ENCODE measurements at places on chromosomes 6 and 20.

GRCh38 chr6:7166410-7167293, 58.9 kb downstream of the RREB1 start:
- no peak for DNase-seq

GRCh38 chr6:97456070-97456469, 173.1 kb upstream of the MMS22L start:
- DNase-seq, result no peak

- no peak for DNase-seq
Observed at GRCh38 chr20:37622728-37623127, 71.1 kb upstream of the CTNNBL1 start.

DNA sequence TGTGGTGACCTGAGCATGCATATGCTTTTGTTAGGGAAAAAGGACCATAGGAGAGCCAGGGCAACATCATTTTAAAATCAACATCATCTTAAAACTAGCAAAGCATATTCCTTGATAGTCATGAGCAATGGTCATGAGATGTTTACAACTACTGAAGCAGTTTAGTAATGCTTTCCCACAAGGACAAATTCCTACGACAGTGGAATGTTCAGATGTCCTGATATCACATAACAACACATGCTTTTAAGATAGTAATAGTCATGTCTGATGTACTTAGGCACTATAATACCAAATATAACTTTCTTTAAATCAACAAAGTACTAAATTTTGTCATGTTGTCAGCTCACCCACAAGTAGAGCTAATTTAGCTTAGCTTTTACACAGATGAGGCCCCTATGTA, 370.3 kb downstream of the HTR1B start:
- DNase-seq, result no peak

DNA sequence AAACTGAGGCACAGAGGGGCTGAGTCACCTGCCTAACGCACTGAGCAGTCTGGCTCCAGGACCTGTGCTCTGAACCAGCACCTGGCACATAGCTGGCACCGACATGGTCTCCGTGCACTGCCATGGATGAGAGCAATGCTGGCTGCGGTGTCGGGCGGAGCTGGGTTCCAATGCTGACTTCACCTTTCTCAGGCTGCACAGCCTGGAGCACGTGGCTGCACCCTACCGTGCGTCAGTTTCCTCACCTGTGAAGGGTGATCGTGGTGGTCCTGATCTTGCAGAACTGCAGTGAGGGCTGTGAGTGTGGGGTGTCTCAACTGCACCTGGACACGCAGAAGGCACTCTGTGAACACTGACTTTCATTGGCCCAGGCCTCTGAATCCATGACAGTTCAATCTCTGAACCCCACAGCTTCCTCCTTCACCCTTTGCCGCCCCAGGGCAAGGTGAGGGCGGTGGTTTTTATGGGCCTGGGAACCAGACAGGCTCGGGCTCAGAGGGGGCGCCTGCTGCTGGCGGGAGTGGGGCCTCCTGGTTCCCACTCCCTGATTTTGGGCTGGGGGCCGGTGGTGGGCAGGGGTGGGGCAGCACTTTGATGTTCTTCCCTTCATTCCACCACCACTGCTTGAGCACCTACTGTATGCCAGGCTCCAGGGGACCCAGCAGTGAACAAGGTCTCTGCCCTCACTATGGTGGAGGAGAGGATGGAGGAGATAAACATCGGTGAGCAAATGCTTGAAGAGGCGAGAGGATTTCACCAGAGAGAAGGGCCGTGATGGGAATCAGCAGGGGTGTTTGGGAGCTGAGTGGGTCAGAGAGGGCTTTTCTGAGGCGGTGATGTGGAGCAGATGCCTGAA, 102.9 kb downstream of the CEBPB start:
- DNase-seq, result no peak

DNA sequence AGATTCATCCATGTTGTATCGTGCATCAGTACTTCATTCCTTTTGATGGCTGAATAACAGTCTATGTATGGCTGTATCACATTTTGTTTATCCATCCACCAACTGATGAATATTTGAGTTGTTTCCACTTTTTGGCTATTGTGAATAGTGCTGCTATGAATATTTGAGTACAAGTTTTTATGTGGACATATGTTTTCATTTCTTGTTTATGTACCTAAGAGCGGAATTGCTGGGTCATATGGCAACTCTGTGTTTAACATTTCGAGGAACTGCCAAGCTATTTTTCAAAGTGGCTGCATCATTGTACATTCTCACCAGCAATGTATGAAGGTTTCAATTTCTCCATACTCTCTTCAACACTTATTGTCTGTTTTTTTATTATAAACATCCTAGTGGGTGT, 3.0 kb upstream of the RREB1 start:
- no peak for DNase-seq

DNA sequence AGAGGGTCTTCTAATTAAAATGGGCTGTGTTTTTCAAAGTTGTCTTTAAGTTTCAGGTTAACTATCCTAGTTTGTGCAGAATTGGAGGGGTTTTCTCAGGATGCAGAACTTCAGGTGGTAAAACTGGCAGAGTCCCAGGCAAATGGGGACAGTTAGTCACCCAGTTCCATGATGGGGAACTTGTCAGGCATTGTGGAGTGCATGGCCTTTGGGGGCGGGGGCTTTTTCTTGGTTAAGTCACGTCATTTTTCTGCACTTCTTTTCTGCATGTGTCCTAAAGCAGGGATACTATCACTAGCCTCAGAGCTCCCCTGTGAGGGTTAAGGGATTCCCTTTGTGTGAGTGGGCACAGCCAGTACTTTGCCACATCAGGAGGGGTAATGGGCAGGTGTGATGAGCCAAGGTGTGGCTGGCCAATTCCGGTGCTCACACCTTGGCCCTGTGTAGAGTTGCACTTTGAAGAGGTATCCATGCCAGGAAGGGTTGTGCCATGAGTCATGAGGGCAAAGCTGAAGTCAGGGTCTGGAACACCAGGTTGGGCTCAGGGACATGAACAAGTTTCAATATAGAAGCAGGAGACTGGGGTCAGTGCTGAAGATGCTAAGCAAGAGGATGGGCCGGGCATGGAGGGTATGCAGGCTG, 126.0 kb upstream of the RREB1 start:
- DNase-seq, result peak; percentile 78

Data from RWPE1 (cell line).